ENCODE measurements at places on chromosomes 1 and 21.
A peak's percentile ranks its signal among the peaks of the same experiment; 100 is the strongest.

DNA sequence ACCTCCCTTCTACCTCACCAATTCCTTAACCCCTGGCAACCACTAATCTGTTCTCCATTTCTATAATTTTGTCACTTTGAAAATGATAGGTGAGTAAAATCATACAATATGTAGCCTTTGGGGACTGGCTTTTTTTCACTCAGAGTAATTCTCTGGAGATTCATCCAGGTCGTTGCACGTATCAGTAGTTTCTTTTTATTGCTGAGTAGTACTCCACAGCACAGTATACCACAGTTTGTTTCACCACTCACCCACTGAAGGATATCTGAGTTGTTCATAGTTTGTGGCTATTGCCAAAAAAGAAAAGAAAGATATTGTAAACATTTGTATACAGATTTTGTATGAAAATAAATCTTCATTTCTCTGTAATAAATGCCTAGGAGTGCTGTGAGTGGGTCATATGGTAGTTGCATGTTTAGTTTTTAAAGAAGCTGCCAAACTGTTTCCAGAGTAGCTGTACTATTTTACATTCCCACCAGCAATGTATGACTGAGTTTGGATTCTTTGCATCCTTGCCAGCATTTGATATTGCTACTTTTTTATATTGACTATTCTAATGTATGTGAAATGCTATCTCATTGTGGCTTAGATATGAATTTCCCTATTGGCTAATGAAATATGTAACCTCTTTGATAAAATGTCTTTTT is 3.7 kb downstream of the CHD1L start:
- DNase-seq, result no peak

DNA sequence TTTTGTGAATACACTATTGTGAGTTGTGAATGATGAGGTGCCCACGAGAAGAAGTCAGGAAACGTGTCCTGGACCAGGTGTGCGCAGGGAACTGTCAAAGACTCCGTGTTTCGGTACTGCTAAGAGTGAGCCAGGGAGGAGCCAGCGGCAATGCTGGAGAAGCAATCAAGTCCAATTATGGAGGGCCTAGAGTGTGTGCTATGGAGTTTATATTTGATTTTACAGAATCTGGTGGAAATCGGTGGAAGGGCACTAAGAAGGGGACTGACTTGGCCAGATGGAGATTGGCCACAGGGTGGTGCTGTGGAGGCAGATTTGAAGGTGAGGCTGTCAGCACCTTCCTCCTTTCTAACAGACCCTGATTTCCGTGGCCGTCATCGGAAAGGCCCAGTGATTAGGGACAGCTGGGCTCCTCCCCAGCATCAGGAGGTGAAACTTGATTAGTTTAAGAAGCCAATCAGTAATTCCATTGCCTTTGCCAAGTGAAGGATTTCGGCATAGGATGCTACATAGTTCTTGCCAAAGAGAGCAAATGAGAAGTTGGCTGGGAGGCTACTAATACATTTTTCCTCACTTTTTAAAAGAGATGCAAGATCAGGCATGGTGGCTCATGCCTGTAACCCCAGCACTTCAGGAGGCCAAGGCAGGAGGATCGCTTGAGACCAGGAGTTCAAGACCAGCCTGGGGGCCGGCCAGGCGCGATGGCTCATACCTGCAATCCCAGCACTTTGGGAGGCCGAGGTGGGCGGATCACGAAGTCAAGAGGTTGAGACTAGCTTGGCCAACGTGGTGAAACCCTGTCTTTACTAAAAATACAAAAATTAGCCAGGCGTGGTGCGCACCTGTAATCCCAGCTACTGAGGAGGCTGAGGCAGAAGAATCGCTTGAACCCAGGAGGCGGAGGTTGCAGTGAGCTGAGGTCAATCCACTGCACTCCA is 7.0 kb downstream of the PTCH2 start:
- peak; percentile 83 for DNase-seq

DNA sequence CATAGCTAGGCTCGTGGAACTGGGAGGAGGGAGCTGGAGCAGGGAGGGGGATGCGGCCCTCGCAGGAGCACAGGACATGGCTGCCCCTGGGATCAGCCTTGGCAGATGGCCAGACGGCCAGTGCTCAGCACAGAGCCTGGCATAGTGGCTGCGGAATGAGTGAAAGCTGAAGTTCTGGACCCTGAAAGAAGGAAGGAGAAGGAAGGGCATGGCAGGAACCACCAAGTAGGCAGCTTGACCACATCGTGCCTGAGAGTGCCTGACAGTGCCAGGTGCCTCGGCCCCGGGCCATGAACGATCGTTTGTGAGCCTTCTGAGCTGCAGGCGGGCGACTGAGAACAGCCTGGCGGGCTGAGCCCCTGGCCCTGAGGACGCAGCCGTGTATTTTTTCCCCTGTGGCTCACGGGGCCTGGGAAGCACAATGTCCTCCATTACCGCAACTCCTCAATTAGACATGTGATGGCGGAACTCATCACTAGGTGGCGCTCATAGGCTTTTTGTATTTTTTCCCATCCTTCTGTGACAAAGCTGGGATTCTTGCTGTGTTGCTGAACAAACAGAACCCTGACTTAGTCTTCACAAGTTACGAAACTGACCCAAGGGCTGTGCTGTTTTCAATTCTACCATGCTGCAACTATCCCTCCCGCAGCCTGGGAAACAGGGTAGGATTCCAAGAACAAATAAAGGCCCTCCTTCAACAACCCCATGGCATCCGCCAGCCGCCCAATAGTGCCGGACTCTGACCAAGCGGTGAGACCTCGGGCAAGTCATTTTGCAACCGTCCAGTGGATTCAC is 29.9 kb upstream of the TMEM61 start:
- DNase-seq, result peak; percentile 76

DNA sequence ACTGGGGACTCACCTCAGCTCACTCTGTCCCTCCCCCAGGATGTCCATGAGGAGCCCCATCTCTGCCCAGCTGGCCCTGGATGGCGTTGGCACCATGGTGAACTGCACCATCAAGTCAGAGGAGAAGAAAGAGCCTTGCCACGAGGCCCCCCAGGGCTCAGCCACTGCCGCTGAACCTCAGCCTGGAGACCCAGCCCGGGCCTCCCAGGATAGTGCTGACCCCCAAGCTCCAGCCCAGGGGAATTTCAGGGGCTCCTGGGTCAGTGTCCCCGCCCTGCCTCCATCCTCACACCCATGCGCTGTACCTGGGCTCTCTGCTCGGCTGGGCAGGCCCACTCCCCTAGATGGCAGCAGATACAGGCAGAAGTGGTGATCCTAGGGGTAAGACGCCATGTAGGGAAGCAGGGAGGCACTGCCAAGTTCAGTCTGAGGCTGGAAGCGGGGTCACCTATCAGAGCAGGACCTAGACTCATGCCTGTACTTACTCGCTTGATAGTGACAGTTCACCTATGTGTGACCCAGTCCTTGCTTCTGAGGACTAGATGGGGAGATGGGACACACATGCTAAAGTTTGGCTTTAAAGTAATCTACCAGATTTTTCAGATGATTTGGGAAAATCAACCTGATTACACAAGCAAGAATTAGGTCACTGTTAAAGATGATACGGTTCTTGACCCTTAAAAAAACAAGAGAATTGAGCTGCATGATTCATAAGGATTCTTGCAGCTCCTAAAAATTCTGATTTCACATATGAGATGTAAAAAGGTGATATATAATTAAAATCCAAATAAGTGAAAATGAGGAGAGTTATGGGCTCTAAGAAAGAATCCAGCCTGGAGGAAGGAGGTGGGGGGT is 38.7 kb downstream of the ETNK2 start:
- no peak for DNase-seq

DNA sequence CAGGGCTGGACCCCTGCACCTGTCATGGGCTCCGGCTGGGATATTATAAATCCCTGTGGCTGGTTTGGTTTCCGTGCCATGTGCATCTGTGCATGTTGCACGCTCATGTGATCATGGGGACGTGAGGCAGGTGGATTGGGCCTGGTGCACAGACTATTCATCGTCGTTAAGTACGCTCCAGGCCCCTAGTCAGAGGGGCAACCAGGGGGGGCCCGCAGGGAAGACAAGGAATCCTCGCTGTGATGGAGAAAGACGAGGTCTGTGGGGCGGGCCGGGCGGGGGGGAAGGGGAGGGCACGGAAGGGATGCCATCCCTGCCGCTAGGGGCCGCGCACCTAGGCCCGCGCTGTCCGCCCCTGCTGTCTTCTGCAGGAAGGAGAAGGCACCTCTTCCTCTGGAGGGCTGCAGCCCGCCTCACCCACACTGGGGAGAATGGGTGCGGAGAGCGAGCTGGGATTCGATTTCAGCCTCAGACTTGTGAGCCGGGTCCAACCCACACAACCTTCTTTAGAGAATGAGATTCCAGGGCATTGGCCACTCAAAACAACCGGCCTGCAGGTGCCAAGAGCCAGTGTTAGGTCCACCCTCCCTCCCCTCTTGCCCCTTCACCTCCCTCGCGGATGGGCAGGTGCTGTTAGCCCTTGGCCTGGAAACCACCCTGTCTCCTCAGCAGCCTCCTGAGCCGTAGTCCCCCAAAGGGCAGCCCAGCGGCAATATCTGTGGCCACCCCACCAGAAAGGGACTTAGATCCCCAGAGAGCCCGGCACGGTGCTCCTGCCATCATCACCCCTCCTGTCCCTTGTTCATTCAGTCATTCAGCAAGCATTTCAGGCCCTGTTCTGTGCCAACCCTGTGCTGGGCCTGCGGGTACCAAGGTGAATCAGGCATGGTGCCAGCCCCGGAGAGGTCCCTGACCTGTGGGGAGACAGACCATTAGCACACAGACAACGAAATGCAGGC is 950 bp upstream of the LRP8 start:
- DNase-seq, result peak; percentile 60
